CD4-positive, alpha-beta T cell treated with Interleukin-6 at 100 ng/mL for 8 hours (primary cell): ENCODE measurements at places on chromosomes 7 and 10.

DNA sequence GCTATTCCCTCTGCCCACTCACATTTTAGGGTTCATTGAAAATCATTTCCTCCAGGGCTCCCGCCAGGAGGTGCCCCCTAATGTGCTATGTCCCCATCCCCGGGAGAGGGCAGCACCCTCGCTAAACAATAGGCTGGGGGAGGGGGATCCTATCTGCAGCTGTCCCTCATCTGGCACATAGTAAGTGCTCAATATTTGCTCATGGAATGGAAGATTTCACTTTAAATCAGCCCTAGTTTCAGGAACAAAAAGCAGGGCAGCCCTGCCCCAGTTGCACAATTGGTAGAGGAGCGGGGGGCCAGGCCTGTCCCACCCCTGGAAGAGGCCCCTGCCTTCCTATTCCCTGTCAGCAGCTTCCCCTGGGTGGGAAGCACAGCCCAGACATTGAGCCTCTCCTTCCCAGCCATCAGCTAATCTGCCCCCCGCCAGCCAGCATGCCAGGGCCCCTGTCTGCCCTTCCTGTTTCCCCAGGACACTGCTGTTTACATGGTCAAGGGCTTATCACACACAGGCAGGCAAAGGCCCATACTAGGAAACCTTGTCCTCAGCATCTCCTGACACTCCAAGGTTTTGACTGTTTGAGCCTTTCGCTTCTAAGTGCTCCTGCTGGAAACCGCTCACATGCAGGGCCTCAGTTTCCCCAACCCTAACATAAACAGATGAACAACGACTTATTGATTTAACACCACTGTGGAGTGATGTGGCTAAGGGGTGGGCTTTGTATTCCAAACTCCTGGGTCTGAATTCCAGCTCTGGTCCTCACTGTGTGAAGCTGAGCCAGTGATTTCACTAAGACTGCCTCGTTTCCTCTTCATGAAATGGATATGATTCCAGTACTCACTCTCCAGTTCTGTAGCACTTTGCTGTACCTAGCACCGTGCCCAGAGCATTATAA is 130.7 kb upstream of the ZMIZ1 start:
- no peak for DNase-seq

DNA sequence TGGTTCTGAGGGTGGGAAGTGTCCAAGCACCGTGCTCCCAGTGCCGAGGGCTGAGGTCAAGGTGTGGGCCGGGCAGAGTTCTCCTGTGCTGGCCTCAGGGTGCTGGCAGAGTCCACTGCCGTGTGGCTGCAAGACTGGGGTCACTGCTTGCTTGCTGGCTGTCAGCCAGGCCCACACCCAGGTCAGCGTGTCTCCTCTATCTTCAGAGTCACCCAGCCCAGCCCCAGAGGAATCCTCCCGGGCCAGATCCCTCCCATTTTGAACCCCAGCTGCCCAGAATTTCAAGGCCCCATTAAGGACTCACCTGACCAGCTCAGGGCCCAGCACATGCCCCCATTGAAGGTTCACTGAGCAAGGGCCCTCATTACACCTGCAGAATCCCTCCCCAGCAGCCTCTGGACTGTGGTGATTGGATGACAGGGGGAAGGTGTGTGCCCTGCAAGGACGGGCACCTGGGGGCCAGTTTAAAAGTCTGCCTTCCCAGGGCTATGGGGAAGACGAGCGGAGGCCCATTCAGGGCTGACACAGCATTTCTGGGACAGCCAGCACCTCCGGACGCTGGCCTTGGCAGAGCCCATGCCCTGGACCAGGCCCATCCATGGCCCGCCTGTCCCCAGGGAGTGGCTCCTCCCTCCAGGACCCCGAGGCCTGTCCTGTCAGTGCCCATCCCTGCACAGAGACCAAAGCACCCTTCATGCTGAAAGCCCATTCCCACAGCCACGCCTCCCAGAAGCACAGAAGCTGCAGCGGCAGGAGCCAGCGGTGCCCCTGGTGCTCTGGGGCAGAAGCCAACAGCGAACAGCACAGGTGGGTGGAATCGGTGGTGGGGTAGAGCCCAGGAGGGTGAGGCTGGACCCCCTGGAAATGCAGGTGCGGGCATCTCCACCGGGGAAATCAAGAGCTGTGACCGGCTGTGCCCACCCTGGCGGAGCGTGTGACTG is 45.1 kb upstream of the PPP2R2D start:
- DNase-seq: no peak

- DNase-seq: no peak
Measured at GRCh38 chr7:4868493-4868892, 6.7 kb upstream of the PAPOLB start.

DNA sequence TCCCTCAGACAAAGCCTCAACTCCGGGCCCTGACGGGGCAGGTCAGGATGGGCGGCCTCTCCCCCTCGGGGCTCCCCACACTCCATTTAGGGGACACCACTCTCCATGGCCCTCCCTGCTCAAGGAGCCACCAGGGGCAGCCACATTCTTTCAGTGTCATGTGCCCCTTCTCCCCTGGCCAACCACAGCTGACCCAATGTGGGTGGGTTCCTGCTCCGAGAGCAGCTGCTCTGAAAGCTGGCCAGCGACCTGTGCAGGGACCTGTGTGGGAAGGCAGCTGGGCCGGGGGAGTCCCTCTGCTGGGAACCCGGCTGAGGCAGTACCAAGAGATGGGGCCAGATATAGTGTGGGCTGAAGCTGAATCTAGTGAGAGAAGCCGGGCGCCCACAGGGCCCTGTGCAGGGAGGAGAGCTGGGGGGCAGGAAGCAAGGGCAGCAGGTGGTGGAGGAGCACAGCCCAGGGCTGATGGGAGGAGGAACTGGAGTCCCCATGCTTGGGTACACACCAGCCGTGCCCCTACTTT is 40.6 kb upstream of the NPFFR1 start:
- no peak for DNase-seq

GRCh38 chr10:13528875-13529713 is at the start of gene BEND7:
TSS of gene BEND7 (minus strand) at chr10:13529014. CDS start at chr10:13528533, 481 bp downstream.
- no peak for DNase-seq

GRCh38 chr7:42099066-42099465 is 137.9 kb downstream of the GLI3 start:
- DNase-seq: no peak

DNA sequence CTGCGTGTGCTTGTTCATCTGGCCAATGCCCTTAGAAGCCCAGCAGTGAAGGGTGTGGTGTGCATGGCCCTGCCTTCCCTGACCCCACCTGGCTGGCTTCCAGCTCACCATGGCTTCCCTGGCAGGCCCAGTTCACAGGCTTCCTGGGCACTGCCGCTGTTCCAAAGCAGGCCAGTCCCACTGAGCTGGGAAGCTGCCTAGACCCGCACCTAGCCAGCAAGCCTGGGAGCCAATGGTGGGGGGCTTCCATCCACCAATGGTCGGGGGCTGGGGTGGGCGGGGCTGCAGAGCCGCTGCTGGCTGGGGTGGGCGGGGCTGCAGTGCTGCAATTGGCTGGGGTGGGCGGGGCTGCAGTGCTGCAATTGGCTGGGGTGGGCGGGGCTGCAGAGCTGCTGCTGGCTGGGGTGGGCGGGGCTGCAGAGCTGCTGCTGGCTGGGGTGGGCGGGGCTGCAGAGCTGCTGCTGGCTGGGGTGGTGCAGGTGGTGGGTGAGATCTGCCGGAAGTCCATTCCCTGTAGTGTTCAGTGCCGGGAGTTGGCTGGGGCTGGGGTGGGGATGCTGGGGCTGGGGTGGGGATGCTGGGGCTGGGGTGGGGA is 12.4 kb downstream of the CALY start:
- peak; percentile 33 for DNase-seq

- no peak for DNase-seq
Measured at GRCh38 chr10:120492346-120492745, 35.3 kb downstream of the PLPP4 start.

GRCh38 chr7:122100021-122100420 is 44.0 kb downstream of the AASS start:
- no peak for DNase-seq

DNA sequence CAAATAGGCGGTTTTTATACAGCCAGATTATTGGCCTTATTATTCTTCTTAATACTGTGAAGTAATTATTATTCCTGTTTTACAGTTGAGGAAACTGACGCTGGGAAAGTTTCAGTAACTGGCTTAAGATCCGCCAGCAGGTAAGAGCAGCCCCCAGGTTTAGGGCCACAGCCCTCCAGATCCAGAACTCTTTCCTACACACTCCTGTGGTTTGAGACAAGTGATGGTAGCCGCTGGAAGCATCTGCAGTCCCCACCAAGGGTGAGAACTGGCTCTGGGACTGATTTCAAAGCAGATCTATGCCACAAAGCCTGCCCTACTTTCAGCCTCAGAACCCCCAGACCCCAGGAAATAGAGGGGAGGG is 3.0 kb upstream of the UNC5B start:
- no peak for DNase-seq

GRCh38 chr7:21893401-21893800 is 52.3 kb downstream of the CDCA7L start:
- no peak for DNase-seq

GRCh38 chr7:111677848-111678247 is 115.6 kb upstream of the IMMP2L start:
- no peak for DNase-seq

DNA sequence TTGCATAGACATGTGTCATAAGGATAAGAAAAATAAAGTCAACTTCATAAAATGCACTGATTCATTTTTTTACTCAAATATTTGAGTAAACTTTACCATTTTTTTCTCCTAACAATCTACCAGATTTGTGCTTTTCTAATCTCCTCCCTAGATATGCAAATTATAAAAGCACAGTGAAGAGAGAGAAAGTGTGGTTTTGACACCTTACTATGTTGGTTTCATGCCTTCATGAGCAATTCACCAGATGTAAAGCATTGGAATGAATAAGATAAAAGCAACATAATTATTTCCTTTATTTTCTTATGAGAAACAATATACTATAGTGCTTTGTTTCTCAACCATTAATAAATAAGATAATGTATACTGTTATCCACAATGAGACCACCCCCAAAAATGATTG is 432.5 kb upstream of the PCDH15 start:
- DNase-seq: no peak

GRCh38 chr10:72122221-72122620 is 33.9 kb upstream of the SPOCK2 start:
- no peak for DNase-seq

DNA sequence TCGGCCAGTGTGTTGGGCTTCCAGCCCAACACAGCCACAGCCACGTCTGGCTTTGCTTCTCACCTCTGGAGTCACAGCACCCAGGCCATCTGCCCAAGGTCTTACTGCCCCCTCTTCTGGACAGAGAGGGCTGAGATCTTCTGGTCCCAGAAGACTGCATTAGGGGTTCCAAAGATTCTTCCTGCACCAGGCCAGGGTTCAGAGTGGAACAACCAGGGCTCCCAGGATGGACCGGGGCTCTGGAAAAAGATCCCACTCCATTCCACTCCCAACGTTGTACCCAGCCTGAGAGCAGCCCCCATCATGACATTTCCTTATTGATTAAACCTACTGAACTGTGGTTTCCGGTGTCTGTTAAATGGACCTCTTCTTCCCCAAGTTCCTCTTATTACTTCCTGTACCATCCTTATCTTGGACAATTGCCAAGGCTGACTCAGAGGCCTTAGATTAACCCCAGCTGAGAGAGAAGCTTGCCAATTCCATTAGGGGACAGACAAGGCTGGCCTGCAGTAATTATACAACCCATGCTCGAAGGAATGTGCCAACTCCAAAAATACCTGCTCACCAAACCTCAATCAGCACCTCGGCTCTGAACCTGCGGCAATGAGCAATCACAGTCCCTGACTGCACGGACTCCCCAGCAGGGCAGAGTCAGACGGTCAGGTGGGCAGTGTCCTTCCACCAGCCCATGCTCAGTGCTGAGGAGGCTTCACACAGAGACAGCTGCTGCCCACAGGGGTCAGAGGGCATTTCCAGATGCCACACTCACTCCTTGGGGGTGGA is 47.9 kb upstream of the NPFFR1 start:
- peak; percentile 54 for DNase-seq

- no peak for DNase-seq
Measured at GRCh38 chr10:79152423-79152817, 83.7 kb downstream of the ZMIZ1 start.

GRCh38 chr10:87671139-87671815 is 11.6 kb downstream of the PAPSS2 start:
- DNase-seq: no peak

DNA sequence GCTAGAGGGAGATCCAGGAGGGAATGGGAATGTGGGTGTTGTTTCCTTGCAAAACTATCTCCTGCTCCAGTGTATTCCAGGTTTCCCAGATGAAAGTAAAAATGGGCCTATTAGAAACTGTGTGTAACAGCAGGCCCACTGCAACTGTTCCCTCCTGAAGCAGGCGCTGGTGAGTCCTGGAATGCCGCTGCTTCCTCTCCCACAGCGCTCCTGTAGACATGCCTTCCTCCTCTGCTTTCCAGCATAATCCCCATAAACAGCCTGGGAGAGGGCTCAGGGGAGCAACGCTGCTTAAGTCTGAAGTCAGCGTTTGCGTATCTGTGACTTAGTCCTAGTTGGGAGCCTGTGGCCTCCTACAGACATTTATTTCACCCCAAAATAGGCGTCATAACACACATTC is 551.0 kb upstream of the FOXK1 start:
- no peak for DNase-seq

- no peak for DNase-seq
Measured at GRCh38 chr7:42198974-42199668, 37.9 kb downstream of the GLI3 start.

GRCh38 chr10:70942125-70942524 is 53.8 kb upstream of the PCBD1 start:
- no peak for DNase-seq

DNA sequence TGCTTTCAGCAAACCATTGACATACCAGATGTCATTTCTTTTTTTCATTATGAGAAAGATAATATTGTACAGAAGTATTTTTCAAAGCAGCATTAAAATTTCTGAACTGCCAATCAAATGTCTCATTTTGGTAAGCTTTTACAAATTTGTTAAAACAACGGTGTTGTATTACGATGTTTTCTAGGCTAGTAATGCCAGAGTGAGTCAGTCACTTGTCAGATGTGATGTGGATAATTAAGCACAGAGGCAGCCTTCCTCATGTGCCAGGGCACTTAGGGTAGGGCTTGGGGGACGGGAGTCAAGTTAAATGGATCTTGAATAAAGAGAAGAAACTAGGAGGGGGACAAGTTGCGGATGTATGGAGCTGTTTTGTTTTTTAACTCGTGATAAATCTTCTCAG is 10.1 kb downstream of the PSTK start:
- no peak for DNase-seq

DNA sequence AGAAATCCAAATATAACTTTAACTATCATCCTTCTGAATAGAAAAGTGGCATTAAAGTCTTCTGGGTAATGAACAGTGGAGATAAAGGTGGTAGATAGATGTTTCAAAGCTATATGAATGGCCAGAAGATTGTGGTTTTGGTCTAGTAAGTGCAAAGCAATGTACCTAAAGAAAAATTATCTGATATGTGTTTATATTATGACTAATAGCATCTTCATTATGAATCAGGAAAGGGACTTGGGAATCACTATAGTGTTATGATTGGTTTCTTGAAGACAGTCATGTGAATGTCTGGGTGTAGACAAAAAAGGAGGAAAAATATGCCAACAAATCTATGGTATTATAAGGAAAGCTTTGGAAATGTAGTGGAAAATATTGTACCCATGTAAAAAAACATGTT is 3.0 kb downstream of the ZNF518A start:
- DNase-seq: no peak
